ENCODE measurements at places on chromosomes 4 and X.

DNA sequence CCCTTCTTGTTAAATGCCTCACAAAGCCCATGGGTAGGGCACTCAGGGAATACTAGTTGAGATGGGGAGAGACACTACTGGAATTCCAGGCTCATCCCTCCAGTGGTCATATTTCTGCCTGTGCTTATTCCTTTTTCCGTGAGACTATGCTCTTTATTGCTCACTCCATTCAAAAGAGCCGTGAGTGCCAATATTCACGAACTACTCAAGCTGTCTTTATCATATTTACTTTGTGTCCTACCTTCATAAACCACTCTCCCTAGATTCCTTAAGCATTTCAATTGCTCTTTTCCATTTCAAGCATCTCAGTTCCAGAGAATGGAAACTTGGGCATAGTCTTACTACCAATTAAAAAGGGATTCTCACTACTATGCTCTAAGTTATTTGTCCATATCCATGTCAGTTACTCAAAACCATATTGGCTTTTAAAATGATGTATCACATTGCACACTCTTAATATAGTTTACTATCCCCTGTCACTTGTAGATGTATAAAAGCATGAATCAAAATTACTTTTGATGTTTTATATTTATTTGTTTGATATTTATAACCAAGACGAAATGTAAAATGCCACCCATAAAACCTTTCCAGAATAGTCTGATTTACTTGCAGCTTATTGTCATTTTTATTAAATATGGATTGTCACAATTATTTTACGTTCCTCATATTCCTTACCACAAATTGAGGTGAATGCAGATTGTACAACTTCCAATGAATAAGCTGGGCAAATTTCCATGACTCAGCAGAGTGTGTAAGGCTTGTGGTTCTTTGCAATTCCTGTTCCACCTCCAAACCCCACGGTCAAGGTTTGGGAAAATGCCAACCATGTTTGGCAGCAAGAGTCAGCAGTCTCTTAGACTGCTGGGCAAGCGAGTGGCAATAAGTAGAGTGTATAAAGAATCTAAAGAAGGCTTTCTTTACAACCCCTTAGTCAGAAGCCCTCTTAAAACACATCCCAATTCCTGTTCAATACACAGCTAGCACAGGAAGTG, 24.4 kb downstream of the ENOX2 start:
- DNase-seq: peak; percentile 85

DNA sequence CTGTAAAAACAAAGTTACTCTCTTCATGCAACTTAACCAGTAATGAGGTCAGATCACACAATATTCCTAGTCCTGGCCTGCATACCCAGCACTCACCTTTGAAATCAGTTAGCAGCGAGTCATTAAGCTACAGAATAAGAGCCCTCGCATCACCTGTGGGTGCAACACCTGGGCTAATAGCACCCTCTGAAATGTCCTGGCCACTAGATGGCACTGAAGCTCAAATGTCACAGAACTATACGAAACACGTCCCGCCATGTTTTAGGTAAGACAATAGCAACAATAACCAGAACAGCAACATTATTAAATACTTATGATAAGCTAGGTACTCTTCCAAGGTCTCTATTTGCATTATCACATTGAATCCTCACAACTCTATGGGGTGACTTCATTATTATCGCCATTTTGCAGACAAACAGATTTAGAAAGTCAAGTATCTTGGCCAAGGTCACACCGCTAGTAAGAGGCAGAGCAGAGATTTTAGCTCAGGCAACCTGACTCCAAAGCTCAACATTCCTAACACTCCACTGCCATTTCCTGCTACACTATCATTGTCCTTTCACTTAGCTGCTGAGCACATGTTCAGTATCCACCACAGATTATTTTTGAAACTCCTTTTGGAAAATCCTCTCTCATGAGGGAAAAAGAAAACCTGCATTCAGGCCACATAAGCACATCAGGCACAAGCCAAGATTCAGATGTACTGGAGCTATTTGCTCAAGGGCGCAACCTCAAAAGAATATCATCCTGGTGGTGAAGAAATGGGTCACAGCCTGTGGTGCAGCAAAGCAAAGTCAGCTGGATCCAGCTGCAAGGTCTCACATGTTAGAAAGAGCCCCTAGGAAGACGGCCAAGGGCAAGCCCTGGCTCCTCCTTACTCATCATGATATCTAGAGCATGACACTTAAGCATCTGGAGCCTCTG, 59.5 kb upstream of the KDR start:
- DNase-seq: peak; percentile 66

DNA sequence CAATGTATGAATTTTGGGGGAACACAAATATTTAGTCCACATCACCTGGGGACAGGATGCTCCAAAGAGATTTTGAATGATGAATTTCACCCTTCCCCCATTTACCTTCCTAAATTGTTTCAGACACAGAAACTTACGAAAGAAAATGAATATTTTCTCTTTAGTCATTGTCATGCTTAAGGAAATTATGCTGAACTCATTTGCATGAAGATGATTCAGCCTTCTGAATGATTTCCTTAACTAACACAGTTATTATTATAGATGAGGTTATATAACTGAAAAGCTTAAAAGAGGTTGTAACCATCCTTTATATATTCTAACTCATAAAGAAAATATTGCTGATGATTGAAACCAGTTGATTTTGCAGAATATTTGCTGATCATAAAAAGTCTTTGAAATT, 61.1 kb downstream of the KCNIP4 start:
- no peak for DNase-seq

GRCh38 chr4:172141025-172141424, 327.8 kb downstream of the GALNTL6 start:
- no peak for DNase-seq

DNA sequence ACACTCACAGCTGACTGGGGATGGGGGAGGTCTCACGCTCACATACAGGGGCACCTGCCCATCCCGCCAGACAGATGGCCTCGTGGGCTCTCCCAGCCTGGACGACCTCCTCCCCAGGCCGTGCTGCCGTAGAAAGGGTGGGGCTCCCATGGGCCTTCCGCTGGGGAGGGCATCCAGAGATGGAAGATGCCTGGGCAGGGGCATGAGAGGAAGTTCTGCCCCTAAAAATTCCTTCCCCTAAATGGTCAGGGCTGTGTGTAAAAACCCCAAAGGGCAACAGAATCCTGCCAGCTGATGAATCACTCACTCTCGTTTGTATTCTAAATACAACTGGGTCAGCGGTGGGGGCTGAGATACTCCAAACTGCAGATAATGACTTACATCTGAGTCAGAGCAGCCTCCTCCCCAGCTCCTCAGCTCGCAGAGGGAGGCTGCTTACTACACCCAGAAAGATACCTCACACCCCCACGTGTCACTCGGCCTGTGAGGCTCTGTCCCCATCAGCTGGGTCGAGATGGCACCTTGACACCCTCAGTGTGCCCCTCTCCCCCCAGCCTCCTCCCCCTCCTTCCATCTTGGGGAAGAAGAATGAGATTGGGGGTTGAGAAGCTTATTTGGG, 10.1 kb downstream of the WDR1 start:
- peak; percentile 97 for DNase-seq

DNA sequence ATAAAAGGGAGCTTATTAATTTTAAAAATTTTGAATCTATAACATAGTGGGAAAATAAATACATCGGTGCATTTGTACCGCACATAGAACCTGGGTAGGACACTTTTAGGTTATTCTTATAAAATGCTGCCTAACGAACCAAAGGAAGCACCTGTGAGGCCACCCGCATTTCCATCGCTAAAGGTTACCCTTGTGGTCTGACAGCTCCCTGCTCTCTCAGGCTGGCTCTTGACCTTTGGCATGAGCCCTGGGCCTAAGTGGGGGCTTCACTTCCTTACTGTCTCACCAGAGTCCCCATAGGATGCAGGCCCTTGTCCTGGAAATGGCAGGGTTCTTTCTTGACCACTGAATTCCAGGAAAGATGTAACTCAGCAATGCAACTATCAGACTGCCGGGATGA, 46.0 kb downstream of the HADH start:
- no peak for DNase-seq

- DNase-seq: no peak
Observed at GRCh38 chr4:26201120-26201519, 119.7 kb upstream of the RBPJ start.

DNA sequence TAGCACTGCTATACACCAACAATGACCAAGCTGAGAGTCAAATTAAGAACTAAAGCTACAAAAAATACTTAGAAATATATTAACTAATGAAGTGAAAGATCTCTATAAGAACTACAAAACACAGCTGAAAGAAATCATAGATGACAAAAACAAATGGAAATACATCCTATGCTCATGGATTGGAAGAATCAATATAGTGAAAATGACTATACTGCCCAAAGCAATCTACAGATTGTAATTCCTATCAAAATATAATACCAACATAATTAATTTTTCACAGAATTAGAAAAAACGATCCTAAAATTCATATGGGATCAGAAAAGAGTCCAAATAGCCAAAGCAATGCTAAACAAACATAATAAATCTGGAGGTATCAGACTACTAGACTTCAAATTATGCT, 87.8 kb downstream of the STARD8 start:
- no peak for DNase-seq

- no peak for DNase-seq
Observed at GRCh38 chrX:150889131-150889530, 9.3 kb downstream of the CD99L2 start.

DNA sequence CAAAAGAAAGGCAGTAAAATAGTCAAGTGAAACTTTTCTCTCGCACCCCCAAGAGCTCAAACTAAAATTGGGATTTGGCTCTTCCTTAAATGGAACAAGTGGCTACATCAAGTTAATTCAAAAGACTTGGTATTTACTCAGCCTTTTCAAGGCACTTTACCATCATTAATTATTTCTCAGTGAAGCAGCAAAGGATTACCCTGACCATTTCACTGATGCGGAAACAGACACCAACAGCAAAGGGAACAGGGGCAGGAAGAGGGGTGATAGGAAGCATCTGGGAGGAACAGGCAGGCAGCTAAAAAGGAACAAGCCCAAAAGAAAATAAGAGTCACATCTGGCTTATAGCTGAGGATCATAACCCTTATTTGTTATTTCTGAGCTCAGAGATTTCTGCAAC, 2.7 kb downstream of the SCML2 start:
- DNase-seq: no peak

DNA sequence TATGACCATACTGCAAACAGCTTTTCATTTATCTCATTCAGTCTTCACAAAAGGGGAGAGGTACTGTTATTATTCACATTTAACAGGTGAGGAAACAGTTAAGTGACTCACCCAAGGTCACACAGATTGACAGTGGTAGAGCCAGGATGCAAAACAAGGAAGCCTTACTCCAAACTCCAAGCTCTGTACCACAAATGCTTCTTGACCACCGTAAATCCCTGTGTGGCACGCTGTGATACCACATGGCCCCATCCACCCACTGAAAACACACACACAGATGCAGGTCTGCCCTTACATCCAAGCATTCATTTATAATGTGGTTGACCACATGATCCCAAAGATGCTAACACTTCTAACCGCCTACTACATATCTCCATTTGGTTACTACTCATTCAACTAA, 129.5 kb downstream of the TSPAN5 start:
- DNase-seq: no peak

- peak; percentile 91 for DNase-seq
Observed at GRCh38 chr4:87038837-87039615, 104.2 kb downstream of the AFF1 start.

Data from IMR-90 (cell line).